ENCODE measurements at places on chromosomes 1 and 21. TPM values are rescaled to one million over a fixed set of nuclear protein-coding genes. Genes with fewer than 3 reads are reported as not detected.

- DNase-seq, result peak; percentile 83
- H3K4me3 ChIP-seq, result no peak overlapping the region
- H3K27ac ChIP-seq, result peak overlapping the region; percentile 84
Observed at GRCh38 chr1:8137481-8138244, 111.6 kb upstream of the ERRFI1 start.

The AXDND1 gene
- 4.0 TPM for total RNA-seq

The FALEC gene
- total RNA-seq, result not detected

DNA sequence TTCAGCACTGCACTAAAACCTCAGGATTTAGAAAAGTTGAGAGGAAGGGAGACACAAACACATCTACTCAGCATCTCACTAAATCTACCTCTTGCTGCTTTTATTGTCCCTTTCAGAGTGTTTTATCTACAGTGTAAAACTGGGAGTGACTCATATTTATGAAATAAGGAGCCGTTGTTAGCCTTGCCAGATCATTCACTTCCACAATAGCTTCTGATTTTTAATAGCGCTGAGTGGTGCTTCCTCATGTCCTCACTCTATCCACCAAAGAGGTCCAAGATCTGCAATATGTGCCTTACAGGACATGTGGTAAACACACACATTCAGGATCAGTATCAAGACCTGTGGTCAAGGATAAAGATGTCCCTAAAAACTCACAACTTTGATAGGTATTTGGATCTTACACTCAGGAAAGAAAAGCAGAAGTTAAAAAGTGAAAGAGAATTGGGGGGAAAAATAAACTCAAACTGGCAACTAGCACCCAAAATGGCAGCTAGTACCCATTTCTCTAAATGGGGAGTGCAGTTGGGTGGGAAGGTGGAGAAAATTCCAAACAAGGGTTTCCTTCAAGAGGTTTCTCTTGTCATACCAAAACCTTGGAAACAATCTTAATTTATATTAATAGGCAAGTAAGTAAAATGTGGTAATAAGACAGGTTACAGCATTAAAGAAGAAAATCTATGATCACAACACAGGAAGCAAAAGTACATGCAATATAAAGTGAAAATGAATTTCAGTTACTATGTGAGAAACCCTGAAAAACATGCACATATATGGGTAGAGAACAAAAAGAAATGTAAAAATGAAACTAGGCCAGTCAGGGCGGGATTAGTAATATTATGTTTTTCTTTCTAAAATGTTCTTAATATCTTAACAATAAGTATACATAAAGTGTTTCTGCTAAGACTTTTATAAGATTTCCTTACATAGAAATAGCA is 15.9 kb downstream of the DUSP10 start:
- no peaks in the 10 kb centered on the region for H3K27me3 ChIP-seq
- H3K36me3 ChIP-seq, result no peaks in the 10 kb centered on the region
- peaks cover 7% of the 10 kb centered on the region for H3K4me1 ChIP-seq
- H3K4me3 ChIP-seq, result no peak overlapping the region

- H3K36me3 ChIP-seq, result no peaks in the 10 kb centered on the region
- H3K4me1 ChIP-seq, result no peaks in the 10 kb centered on the region
- no peak overlapping the region for H3K4me3 ChIP-seq
- peak; percentile 44 for DNase-seq
- peaks cover 10% of the 10 kb centered on the region for H3K27me3 ChIP-seq
- H3K27ac ChIP-seq, result no peak overlapping the region
Observed at GRCh38 chr1:156356875-156357534, 12.0 kb upstream of the RHBG start.

DNA sequence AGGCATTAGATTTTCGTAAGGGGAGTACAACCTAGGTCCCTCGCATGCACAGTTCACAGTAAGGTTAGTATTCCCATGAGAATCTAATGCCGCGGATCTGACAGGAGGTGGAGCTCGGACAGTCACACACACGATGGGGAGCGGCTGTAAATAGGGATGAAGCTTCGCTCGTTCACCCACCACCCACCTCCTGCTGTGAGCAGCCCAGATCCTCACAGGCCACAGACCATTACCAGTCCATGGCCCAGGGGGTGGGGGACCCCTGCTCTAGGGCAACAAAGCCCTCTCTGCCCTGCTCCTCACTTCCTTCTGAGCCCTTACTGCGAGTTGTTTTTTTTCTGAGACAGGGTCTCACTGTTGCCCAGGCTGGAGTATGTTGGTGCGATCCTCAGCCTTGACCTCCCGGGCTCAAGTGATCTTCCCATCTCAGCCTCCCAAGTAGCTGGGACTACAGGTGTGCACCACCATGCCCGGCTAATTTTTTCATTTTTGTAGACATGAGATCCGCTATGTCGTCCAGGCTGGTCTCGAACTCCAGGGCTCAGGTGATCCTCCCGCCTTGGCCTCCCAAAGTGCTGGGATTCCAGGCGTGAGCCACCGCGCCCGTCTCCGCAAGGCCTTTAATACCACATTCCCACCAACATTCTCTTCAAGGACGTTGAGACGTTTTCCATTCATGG is 21.3 kb downstream of the TRPM2 start:
- DNase-seq, result no peak
- no peak overlapping the region for H3K4me3 ChIP-seq
- peaks cover 5% of the 10 kb centered on the region for H3K4me1 ChIP-seq
- H3K27me3 ChIP-seq, result no peaks in the 10 kb centered on the region

All from adrenal gland (tissue), 19 donors.